ENCODE measurements at places on chromosomes 7 and 10.

DNA sequence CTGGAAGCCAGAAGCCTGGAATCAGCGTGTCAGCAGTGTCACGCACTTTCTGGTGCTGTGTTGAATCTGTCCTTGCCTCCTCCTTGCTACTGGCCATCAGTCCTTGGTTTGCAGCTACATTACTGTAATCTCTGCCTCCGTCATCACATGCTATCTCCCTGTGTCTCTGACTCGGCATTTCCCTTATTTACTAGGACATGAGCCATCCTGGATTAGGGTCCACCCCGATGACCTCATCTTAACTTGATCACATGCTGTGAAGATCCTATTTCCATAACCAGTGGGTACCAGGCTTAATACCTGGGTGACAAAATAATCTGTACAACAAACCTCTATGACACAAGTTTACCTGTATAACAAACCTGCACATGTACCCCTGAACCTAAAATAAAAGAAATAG, 518.0 kb upstream of the KLF6 start:
- peak; percentile 51 for DNase-seq

DNA sequence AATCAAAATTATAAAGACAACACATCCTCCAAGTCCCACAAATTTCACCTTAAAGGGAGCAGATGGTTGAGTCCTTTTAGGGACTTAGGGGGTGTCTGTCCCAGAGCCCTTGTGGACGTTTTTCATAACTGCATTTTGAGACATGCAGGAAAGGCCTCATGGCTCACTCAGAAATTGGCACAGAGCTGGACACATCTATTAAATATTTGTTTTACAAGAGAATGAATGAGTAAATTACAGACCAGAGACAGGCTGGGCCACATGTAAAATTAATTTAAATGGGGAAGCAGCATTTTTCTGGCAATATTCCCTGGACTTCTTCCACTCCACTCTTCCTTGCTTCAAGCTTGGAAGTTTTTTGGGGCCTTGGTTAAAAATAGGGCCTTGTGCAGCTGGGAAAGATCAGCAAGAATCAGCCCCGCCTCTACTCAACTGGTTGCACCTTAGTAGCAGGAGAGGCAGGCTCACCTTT, 20.0 kb downstream of the LAMB1 start:
- no peak for DNase-seq

DNA sequence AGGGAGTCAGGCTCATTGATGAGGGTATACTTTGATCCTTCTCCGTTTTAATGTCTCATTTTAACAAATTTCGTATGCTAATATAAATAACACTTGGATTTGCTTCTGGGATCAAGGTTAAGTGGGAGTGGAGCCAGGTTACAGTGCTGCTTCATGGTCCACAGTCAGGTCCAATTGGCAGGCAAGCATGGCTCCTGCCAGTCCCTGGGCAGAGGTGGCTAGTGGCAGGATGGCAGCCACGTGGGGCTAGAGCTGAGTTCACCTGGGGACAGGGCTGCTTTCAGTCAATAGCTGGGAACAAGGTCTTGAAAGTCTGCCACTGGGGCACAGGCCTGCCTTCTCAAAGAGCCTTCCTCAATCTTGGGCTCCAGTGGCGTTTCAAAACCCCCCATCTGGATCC, 16.0 kb upstream of the VWA2 start:
- no peak for DNase-seq

DNA sequence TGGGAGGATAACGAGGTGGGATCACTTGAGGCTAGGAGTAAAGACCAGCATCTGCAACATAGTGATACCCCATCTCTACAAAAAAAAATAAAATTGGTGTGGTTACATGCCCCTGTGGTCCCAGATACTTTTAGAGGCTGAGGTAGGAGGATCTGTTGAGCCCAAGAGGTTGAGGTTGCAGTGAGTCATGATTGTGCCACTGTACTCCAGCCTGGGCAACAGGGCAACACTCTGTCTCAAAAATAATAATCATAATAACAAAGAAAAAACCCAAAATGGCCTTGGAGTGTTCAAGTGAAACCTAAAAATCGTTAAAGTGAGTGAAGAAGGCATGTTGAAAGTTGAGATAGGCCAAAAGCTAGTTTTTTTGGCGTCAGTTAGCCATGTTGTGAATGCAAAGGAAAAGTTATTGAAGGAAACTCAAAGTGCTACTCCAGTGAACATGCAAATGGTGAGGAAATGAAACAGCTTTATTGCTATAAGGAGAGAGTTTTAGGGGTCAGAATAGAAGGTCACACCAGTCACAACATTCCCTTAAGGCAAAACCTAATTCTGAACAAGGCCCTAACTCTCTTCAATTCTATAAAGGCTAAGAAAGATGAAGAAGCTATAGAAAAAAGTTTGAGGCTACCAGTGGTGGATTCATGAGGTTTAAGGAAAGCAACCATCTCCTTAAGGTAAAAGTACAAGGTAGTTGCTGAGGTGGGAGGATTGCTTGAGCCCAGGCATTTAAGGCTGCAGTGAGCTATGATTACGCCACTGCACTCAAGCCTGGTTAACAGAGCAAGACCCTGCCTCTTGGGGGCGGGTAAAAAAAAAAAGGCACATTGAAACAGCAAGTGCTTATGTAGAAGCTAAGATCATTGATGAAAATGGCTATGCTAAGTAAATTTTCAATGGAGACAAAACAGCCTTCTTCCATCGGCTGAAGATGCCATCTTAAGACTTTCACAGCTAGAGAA, 45.4 kb upstream of the STOX1 start:
- no peak for DNase-seq

GRCh38 chr10:107653832-107654287, 489.4 kb upstream of the SORCS1 start:
- DNase-seq, result peak; percentile 43

GRCh38 chr7:144545330-144545729, 141.8 kb upstream of the NOBOX start:
- no peak for DNase-seq

DNA sequence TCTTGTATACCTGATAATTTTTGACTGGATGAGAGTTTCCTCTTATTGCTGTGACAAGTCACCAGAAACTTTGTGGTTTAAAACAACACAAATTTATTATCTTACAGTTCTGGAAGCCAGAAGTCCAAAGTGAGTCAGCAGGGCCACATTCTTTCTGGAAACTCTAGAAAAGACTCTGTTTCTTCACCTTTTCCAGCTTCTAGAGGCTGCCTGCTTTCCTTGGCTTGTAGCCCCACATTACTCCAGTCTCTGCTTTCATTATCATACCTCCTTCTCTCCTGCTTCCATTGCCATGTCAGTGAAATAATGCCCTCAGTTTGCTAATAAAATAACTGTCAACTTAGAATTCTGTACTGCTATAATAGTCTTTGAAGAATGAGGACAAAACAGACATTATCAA, 65.3 kb downstream of the VCL start:
- peak; percentile 53 for DNase-seq

GRCh38 chr10:119197921-119198320, 9.4 kb upstream of the GRK5 start:
- peak; percentile 76 for DNase-seq

GRCh38 chr7:7157887-7158271, 24.5 kb upstream of the C1GALT1 start:
- DNase-seq, result peak; percentile 69

GRCh38 chr7:100266576-100267354, 40.7 kb upstream of the SPDYE3 start:
- DNase-seq, result no peak

- DNase-seq, result no peak
These were observed 51.5 kb downstream of the CHST15 start for GRCh38 chr10:124041675-124042445.

DNA sequence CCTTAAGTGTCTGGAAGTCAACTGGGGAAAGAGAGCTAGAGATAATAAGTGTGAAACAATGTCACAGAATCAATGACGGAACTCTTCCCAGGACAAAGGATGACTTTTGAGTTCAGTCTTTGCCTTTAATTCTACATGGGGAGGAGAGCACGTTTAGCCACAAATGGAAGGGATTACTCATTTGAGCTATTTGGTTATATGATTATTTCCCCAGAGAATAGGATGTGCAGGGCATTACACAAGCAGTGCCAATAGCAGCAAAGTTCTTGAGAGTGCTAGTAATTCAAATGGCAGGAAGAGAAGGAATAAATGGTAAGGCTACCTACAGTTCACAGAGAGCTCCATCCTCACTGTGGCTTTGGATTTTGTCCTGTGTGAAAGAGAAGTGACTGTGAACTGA, 6.0 kb downstream of the EGFR start:
- peak; percentile 47 for DNase-seq

DNA sequence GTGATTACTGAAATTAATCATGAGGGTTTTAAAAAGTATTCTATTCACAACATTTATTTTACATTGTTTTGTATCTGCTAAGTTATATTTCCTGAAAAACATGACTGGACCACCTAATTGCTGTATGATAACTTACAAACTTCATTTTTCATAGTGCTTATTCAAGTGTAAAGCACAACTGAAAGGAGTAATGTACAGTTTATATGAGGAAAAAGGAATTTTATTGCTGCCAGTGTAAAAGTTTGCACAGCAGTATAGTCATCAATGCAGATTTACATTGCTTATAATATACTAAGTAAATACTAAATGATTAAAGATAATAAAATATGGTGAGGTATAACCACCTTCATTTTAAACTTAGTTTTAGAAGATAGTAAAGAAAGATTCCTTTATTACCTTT, 4.0 kb downstream of the PTEN start:
- no peak for DNase-seq

GRCh38 chr10:71694039-71694501, 25.5 kb downstream of the C10orf105 start:
- no peak for DNase-seq

DNA sequence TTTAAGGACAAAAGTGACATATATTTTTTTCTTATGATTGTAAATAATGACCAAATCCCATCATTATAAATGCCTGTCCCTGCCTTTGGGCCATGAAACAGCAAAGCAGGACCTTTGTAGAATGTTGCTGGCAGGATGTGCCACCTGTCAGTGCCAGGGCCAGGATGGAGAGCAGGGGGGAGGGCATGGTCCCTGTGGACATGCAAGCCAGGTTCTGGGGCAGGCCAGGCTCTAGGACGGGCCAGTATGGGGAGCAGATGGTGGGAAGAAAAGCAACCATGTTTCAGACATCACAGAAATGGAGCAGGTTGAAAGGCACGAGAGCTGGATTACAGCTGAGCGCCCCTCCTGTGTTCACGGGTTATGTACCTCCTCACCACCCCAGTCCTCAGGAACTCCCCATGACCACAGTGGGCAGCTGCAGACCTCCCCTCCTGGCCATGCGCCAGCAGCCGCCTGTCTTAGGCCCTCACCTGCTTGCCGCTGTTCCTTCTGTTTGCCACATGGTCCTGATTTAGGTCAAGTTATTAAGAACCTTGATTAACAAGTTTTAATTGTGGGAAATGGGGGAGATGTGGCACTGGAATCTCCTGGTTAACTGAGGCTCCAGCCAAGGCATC, 210.4 kb downstream of the PAXIP1 start:
- no peak for DNase-seq

DNA sequence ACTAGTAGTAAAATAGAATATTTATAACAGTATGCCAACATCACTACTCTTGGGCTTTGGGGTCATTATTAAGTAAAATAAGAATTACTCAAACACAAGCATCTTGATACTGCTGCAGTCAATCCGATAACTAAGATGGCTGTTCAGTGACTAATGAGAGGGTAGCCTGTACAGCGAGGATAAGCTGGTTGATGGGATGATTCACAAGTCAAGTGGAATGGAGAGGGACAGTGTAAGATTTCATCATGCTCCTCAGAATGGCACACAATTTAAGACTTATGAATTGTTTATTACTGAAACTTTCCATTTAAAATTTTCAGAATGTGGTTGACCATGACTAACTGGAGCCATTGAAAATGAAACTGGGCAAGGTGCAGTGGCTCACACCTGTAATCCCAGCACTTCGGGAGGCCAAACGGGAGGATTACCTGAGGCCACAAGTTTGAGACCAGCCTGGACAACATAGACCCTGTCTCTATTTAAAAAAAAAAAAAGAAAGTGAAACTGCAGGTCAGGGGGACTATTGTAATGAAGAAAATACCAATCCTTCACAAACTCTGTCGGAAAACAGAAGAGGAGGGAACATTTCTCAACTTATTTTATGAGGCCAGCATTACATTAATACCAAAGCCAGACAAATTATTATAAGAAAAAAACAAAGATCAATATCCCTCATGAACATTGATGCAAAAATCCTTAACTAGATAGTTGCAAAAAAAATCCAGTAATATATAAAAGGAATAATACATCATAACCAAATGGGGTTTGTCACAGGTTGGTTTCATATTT, 11.2 kb downstream of the AVL9 start:
- peak; percentile 98 for DNase-seq

DNA sequence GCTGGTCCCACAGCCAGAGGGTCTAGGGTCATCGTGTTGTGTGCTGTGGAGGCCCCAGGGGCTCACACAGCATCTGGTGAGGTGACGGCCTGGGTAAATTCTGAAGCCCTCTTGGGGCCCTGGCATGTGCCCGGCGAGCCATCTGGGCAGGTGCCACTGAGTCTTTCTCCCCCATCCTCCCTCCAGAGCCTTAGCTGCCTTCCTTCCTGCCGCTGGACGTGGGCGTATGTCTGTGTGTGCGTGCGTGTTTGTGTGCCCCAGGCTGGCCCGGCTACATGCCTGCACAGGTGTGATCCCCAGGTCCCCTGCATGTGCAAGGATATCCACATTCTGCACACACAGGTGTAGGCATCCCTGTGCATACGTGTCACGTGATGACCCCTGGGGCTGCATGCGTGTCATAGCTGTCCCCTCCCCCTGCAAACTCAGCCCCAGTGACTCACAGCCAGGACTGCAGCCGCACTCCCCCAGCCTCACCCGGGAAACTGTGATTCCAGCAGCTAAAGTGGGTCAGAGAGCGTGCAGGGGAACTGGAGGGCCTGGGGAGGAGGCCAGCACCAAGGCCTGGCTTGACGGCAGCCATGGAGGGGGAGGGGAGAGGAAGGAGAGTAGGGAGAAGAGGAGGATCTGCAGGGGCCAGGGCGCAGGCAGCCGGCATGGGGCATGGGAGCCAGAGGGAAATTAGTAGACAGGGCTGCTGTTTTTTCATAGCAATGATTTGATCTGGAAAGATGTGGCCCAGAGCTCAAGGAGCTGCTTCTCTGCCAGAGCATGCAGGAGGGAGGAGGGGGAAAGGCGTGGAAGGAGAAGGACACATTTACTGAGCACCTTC, 46.4 kb downstream of the ELFN1 start:
- DNase-seq, result peak; percentile 10

DNA sequence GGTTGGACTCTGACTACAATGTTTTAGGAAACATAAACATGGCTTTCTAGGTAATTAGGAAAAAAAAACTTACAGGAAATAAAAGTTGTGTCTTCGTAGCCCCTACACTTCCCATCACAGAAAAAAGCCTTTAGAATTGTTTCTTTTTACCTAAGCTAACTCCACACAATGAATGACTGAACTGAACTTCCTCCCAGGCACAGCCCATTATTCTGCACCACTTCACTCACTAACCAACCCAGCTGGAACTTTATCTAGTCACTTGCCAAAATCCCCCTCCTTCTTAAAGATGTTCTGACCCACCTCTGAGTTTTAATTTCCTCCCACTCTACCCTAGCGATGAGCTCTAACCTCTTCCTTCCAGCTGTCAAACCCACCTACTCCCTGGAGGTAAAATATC, 91.7 kb upstream of the MEOX2 start:
- DNase-seq, result no peak

- DNase-seq, result no peak
These were observed 378.0 kb upstream of the SEMA3D start for GRCh38 chr7:85564861-85565260.
